ENCODE measurements at places on chromosomes 11 and 22.
A peak's percentile ranks its signal among the peaks of the same experiment; 100 is the strongest.

DNA sequence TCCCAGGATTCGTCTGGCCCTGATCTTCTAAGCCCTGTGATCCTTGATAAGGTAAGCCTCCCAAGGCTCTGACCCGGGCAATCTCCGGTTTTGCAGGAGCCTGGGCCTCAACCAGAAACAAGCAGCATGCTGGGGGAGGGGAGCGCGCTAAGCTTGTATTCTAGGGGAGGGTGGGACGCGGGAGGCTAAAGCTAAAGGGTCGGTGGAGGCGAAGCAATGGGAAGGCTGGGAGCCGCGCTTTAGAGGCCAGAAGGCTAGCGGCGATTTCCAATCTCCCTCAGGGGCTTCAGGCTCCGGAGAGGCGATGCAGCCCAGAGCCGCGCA, 753 bp downstream of the PTPN5 start:
- DNase-seq, result no peak

- no peak for DNase-seq
Observed at GRCh38 chr22:30668386-30668710, 673 bp upstream of the DUSP18 start.

DNA sequence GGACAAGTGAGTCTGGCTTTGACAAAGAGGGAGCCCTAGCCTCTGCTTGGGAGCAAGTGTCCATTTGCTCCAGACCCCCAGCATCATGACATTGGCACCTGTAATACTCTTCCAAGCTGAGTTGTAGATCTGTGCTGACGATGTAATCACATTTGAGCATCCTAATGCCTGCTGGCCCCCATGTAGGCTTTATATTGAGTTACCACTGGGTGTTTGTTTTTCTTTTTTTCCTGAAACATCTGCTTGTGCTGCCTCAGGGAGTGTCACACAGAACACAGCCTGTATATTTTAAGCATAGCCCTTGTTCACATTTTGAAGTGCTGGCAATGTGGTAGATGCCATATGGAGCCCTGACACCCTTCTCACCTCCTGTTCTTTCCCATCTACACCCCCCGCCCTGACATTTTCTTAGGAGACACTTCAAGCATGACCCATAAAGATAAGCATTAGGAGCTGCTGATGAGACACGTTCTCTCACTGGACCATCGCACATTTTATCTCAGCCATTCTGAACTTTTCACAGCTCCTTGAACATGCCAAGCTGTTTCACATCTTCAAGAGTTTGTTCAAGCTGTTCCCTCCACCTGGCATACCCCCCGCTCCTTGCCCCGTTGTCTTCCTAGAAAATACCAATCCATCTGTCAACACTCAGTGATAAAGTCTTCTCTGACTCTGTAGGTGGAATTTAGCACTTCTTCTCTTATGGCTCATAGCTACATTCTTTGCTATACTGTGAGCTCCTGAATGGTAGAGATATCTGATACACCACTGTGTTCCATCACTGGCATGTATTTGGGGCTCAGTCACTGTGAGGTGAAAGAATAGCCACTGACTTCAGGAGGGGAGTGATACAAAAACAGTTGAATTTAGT, 128.7 kb downstream of the TRIM44 start:
- DNase-seq, result no peak

GRCh38 chr11:117107701-117108590, 9.7 kb upstream of the SIK3 start:
- DNase-seq, result no peak

DNA sequence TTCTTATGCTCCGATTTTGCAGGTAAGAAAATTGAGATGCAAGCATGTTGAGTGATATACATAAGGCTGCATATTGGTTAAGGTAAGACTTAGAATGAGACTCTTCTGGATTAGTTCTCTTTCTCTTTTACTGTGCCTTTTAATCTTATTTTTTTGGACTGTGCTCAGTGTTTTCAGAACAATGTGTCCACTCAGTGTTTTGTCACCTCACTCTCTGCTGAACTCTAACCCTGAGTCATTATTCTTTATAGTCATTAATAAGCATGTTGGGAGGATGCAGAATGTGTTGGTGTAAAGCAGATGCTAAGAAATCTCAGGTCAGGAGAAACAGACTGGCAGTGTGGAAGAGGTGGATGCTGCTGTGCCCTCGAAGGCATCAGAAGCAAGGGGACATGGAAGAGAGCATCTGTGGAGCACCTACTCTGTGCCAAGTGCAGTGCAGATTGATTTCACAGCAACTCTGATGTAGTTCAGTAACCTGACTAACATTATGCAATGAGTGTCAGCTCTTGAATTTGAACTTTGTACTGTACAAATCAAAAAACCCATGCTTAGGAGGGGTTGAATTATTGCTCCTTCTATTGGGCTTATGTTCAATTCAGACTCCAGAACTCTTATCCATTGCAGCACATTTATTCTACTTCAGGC, 80.7 kb upstream of the LARGE1 start:
- DNase-seq, result no peak

DNA sequence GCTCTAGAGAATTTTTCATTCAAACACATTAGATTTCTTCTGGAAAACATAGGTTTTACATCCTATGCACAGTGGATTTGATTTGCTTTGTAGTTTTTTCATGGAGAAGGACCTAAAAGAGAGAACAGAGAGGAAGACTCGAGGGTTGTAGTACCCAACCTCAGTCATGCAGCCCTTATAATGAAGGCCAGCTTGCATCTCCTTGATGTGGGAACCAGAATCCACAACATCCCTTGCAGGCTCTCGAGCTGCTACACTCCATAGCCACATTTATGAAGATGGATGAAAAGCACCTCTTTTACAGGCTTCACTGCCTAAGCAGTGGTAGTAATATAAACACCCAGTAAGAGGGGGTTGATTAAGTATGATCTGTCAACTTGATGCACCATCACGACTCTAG, 9.5 kb upstream of the OR5B12 start:
- DNase-seq, result no peak

DNA sequence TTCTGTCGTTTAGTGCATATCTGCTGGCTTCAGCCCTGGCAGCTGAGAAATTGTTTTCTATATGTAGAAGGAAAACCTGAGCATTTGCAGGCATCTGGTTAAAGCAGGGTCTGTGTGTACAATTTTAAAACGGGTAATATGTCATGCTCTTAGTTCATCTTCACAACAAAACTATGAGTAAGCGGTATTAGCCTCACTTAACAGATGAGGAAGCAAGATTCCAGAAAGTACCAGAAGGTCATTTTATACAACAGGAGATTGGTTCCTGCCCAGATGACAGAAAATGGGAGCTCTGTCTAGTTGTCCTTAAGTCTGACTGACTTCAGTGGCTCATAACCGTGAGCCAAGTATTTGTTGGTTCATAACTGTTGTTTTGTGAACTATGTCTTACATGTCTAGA, 1.1 kb downstream of the TIMM10B start:
- peak; percentile 32 for DNase-seq

DNA sequence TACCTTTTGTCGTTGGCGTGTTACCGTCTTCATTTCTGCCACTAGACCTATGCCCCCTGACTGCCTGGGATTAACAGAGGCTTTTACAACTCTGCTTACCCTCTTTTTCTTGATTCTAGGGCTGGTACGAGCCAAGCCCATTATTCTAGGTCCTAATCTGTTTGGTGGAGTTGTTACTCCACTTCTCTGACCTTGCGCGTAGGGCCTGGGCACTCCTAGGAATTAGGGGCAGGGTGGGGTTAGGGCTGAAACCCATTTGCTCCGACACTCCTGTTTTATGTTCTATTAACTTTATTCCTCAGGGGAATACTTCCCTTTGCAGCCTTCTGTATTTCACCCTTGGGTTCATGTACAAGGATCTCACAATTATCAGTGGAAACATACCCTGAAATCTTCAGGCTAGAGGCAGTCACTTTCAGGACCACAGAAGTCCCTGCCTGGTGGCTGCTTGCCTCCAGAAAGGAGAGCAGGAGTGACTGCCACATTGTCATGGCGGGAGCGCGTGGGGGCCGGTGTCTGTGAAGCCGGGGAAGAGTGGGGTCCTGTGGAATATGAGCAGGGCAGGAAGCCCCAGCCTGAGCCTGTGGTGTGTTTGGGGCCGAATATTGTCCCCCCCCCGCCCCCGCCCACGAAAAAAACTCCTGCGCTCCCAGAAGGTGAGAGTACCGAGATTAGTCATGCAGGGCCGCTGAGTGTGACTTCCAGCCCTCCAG, 731 bp upstream of the SLC37A2 start:
- DNase-seq, result no peak

- DNase-seq, result no peak
Observed at GRCh38 chr11:27949951-27950738, 157.8 kb downstream of the KIF18A start.

GRCh38 chr11:107609400-107610218, 18.7 kb downstream of the ELMOD1 start:
- no peak for DNase-seq

- DNase-seq, result no peak
Observed at GRCh38 chr11:11291041-11292015, 61.7 kb downstream of the CSNK2A3 start.

DNA sequence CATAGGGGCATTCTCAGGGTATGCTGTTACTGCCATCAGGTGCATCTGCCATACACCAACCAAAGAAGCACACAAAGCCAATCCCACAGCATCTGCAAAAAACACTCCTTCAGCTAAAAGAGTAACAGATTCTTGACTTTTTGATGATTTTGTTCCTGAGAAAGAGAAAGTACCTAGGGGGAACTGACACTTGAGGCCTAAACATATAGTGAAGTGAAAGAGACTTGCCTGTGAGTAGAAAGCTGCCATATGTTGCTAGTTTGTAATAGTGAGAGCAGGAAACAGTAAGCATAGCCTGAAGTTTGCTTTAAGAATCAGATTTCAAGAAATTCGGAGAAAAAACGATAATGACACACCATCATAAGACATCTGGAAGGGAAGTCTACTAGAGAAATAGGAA, 97.9 kb upstream of the CTSC start:
- DNase-seq, result no peak

- DNase-seq, result no peak
Observed at GRCh38 chr11:13440100-13440855, 22.7 kb downstream of the BTBD10 start.

- peak; percentile 9 for DNase-seq
Observed at GRCh38 chr11:1899090-1899489, 7.4 kb upstream of the PRR33 start.

DNA sequence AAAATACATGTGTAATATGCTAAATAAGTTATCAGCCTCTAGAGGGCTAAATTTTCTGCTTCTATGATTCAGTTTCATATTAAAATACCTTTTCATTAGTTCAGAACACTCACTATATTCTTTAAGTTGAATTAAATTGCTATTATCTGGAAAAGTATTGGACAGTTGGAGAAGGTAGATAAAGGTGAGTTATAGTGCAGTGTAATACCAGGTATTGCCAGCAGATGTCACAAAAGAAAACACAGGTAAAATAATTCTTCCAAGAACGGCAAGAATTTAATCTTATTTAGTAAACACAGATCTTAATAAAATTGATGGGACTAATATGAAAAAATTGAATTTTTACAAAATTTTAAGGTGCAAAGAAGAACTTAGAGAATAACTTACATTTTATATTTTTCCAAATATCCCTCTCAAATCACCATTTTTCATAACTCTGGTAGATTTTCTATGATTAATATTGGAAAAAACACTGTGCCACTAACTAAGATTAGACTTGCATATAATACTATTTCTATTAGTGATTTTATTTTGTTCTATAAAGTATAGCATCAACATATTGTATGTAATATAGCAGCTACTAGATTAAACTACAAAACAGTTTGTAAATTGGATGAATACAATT, 1.7 kb upstream of the LRRC4C start:
- DNase-seq, result peak; percentile 4

- no peak for DNase-seq
Observed at GRCh38 chr11:91686700-91687099, 537.9 kb upstream of the FAT3 start.

- no peak for DNase-seq
Observed at GRCh38 chr11:130403967-130404366, 24.4 kb downstream of the ADAMTS8 start.

- no peak for DNase-seq
Observed at GRCh38 chr11:131544591-131544990, 174.2 kb downstream of the NTM start.

DNA sequence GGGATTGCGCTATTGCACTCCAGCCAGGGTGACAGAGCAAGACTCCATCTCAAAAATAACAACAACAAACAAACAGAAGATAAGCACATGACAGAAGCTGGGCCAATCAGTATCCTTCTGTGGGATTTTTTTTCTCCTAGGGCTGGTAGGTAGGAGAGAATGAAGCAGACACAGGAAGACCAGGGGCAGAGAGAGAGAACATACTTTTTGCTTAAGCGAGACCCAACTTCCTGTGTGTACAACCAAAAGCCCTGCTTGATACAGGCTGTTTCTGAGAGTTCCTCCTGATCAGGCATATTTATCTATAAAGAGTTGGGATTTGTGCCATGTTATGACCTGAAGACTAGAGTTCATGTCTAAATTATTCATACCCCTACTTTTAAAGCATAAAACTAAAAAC, 12.4 kb upstream of the PLEKHB1 start:
- DNase-seq, result no peak

- no peak for DNase-seq
Observed at GRCh38 chr11:11978098-11978637, 30.3 kb downstream of the DKK3 start.

- DNase-seq, result no peak
Observed at GRCh38 chr11:69135420-69136363, 20.0 kb upstream of the SMIM38 start.

GRCh38 chr11:19970944-19971343, 189.3 kb downstream of the DBX1 start:
- DNase-seq, result no peak

GRCh38 chr11:8206251-8207079, 37.6 kb upstream of the RIC3 start:
- peak; percentile 91 for DNase-seq

- no peak for DNase-seq
Observed at GRCh38 chr11:78270971-78271370, 82.3 kb downstream of the USP35 start.

DNA sequence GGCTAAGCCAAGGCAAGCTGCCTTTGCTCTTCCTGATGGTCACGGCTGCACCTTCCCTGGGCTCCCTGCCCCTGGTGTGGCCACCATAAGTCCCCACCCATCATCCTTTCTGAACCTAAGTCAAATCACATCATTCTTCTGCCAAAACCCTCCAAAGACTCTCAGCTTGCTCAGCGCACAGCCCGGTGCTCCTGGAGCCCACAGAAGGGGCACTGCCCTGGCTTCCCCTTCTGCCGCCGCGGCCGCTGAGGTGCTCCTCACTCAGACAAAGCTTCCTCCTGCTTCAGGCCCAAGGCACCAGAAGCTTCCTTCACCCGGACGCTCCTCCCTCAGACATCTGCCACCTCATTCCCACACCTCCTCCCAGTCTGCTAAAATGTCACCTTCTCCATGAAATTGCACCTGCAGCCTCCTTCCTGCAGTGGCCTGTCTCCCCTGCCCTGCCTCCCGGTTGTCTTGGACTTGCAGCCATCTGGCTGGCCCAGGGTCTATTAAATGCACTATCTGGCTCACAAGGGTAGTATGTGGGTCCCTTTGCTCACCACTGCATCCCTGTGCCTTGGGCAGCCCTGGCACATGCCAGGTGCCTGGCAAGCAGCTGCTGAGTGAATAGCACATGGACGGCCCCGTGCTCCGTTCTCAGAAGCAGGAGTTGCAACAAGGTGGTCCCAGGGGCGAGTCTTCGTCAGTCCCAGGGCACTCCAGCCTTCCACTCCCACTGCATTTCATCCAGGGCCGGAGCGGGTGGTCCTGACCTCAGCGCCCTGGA, 108.2 kb downstream of the WNT7B start:
- DNase-seq, result no peak
